HS-5 (cell line): ENCODE measurements at places on chromosomes 7 and 10.
A peak's percentile ranks its signal among the peaks of the same experiment; 100 is the strongest.

- peak; percentile 31 for DNase-seq
Measured at GRCh38 chr7:15891151-15891881, 204.8 kb upstream of the MEOX2 start.

DNA sequence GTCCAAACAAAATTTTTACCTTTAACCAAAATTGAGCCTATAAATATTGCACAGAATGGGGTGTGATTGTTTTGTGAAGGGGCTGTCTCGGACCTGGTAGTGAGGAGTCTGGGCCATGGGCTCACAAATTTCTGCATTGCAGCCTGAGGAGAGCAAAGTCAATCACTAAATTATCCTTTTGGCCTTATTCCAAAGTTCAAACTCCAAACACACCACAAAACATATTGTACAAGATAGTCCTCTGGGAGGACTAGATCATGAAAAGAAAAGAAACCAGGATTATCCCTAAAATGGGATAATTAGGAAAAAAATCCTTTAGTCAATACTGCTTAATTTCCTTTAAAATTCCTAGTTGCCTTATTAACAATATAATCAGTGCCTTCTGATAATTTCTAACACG, 115.5 kb downstream of the BUB3 start:
- no peak for DNase-seq

DNA sequence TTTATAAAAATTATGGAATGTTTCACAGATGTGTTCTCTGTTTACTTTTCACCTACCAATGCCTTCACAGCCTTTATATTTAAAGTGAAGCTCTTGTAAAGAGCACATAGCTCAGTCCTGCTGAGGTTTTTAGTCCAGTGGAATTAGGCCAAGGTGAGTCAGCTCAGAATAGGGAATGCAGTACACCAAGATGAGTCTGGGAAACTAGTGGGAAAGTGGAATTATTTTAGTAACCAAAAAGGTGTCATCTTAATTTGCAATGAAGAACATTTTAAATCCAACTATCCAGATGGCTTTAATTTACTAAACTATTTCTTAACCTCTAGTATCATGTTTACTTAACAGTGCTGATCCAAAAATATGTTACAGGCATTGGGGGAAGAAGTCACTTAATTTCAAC, 236.3 kb upstream of the CTBP2 start:
- DNase-seq: no peak

DNA sequence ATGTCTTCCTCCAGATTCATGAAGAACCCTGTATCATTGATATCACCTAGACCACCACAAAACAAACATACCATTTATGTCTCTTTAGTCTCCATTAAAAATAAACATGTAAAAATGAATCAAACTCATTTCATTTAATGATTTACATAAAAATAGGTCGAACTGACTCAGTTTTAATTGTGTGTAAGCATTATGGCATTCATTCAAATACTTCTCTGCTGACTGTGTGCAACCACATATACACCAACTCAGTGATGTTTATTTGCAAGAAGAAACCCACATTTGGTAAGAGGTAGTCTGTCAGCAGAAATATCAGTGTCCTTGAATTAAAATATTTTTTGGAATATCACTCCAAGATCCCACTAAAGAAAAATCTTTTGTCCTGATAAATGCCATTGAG, 30.5 kb downstream of the ABCB1 start:
- peak; percentile 58 for DNase-seq

DNA sequence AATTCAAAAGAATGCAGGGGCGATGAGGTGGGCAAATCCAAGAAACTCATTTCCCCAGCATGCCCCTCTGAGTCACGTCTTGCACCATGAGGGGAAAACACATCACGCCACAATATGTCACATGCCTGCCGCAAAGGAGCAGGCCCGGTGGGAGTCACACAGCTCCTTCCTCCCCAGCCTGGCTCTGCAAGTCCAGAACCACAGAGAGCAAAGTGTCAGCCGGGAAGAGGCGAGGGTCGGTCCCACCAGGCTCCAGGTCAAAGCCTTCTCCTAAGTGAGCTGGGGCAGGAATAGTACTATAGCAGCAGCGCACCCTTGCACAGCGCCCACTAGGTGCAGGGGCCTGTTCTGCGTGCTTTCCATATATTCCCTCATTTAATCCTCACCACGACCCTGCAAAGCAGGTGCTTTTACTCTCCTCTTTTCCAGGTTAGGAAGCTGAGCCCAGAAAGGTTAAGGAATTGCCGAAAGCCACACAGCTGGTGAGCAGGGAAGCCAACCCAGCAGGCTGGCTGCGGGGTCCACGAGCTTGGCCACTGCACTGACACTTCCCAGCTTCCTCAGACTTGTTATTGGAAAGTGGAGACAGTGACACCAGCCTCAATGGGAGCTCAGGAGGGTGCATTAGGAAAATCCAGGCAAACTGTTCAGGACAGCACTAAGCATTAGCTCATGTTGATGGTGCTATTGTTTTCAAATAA, 94.0 kb upstream of the ZMIZ1 start:
- no peak for DNase-seq

- DNase-seq: peak; percentile 73
Measured at GRCh38 chr10:132331601-132332432, at the start of gene LRRC27. Gene LRRC27, plus strand, starts transcription at chr10:132332193. Its CDS starts 1,332 bp downstream, at chr10:132333525.
